NCI-H345 (cell line): ENCODE measurements at places on chromosomes 6 and 20.

GRCh38 chr6:5093231-5094015, 8.3 kb downstream of the PPP1R3G start:
- DNase-seq: no peak

DNA sequence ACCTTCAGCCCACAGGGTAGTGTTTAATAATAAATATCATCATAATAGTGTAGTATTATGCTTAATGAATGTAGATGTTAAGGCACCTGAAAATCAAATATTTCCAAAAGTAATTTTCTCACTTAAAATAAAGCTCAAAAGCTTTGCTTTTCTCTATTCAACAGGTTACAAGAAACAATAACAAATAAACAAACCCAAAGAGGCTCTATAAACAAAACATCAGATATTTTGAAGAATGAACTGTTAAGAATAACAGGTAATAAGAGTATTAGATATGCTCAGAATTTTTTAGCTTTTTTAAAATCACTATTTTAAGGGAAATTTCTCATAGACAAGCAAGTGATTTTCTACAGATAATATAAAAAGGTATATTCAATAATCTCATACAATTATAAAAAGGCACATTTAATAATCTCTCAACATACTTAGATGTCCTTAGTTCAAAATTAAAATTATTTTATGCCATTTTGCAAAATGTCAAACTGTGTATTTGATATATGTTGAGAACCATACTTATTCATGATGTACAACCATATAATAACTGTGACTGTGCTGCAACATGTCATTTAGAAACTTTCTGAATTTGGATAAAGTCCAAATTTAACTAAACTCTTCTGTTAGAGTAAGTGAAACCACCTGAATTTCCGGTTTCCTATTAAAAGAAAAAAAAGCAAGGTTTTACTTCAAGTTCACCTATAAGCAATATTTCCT, 35.8 kb downstream of the PHIP start:
- no peak for DNase-seq

GRCh38 chr6:132188556-132189264, 212.6 kb downstream of the MOXD1 start:
- DNase-seq: no peak

- no peak for DNase-seq
Measured at GRCh38 chr6:115898246-115898645, 162.4 kb downstream of the FRK start.

GRCh38 chr6:128630213-128630612, 109.8 kb upstream of the PTPRK start:
- no peak for DNase-seq

DNA sequence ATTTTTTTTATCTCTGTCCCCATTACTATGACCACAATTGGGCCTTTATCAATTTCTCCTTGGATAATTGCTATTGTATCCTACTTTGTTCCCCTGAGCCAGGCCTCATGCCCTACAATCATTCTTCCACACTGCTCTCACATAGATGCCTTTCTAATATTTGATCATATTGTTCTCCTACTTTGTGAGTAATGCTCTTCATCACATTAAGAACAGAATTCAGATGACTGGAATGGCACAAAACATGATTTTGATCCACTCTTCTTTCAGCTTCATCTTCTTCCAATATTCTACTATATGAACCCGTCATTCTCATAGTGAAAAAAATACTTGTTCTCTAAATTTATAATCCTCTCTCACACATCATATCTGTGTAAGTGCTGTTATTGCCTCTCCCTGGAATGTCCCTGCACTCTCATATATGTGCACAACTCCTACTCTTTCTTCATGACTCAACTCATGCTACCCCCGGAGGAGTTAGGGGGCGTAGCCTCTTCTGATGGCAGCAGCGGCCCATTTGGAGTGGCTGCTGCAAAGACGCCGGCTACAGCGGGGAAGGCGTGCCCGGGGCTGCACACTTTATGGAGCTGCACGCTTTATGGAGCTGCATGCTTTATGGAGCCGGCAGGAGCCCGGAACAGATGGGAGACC, 25.3 kb upstream of the HACE1 start:
- peak; percentile 21 for DNase-seq

DNA sequence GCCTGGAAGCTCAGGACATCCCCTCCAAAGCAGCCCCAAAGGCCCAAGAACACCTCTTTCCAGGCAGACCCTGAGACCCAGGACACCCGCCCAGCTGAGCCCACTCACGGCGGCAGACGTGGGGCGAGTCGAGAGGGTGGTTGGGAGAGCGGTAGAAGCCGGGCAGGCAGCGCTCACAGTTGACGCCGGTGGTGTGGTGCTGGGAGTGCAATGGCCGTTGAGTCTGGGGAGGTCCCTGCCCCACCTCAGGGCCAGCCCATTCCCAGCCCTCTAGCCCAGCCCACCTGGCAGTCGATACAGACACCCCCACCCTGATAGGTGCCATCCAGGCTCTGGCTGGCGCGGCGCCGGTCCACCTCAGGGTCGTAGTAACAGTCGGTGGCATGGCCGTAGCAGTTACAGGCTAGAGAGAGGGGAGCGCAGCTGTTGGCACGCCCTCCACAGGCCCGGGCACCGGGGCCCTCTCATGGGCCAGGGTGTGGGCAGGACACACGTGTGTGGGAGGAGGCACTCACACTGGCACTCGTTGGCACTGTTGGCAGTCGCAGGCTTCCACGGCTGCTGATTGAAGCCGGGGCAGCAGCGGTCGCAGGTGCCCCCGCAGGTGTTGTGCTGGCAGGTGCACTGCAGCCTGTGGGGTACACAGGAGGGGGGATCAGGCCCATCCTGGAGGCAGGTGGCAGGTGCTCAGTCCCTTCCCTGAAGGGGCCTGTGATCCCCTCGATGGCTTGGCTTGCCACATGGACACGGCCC, 20.5 kb downstream of the LAMA5 start:
- peak; percentile 74 for DNase-seq

GRCh38 chr6:134795001-134795400, 154.9 kb downstream of the ALDH8A1 start:
- no peak for DNase-seq

- no peak for DNase-seq
Measured at GRCh38 chr6:41502917-41503671, 43.1 kb upstream of the FOXP4 start.

- no peak for DNase-seq
Measured at GRCh38 chr6:7996538-7997111, 67.6 kb downstream of the BLOC1S5 start.

DNA sequence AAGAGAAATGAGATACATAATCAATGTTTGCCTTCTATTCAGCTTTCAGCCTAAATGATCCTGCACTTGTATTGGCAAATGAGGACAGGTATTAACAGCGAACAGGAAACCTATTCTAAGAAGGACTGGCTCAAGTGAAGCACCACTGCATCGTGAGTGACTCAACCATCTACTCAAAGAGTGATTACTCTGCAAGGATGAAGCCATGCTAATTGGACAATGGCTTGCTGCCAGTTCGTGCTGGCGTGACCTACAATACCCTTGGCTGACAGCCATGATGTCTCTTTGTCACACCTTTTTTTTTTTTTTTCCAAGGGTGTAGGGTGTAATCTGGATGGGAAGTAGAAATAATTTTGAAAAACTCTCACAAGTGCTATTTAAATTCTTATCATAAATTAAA, 104.9 kb downstream of the GJA10 start:
- peak; percentile 96 for DNase-seq

- no peak for DNase-seq
Measured at GRCh38 chr6:161354276-161354840, 80.5 kb upstream of the AGPAT4 start.

DNA sequence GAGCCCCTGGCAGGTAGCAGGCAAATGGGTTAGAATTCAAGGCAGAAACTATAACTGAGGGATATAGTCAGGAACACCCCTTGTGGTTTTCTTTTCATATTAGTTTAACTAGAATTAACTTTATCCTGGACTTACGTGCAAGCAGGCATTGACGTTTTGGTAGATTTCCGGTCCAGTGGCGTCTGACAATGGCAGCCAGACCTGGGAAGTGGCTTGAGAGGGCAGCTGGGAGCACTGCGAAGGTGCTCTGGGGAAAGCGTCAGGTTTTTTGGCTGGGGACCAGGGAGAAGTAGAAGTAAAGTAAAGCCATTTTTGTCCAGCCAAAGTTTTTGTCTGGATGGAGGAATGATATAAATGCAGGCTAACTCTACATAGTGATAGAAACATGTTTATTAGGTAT, 8.4 kb upstream of the ACSS1 start:
- DNase-seq: peak; percentile 78

- no peak for DNase-seq
Measured at GRCh38 chr6:34231566-34232336, 4.9 kb upstream of the HMGA1 start.

- DNase-seq: no peak
Measured at GRCh38 chr6:4635666-4636065, 140.5 kb upstream of the CDYL start.

GRCh38 chr6:18347866-18348265, 39.3 kb upstream of the RNF144B start:
- DNase-seq: no peak

GRCh38 chr20:32357375-32357868, 709 bp upstream of the ASXL1 start:
- DNase-seq: peak; percentile 34

DNA sequence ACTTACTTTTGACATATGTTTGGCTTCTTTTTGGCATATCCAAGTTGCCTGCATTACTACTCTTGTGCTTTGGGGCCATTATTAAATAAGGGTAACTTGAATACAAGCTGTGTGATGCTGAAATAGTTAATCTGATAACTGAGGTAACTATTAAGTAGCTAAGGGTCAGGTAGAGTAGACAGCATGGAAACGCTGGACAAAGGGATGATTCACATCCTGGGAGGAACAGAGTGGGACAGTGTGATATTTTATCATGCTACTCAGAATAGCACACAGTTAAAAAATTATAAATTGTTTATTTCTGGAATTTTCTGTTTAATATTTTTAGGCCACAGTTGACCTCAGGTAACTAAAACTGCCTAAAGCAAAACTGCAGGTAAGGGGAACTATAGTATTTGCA, 483.9 kb downstream of the RFPL4B start:
- DNase-seq: no peak

- no peak for DNase-seq
Measured at GRCh38 chr6:160042788-160043301, 74.0 kb downstream of the IGF2R start.

DNA sequence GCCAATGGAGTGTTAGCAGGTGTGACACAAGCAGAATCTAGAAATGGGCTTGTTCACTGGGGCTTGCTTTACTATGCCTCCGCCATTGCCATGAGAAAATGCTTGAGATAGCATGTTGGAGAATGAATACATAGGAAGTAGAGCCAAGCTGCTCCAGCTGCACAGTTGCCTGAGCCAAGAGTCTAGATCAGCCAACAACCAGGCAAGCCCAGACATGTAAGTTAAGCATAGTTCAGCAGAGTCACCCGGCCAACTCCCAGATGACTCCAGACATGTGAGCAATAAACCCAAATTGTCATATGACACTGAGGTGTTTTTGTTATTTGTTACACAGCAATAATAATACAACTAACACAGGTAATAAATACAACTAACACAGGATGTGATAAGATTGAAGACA, 167.9 kb downstream of the HAO1 start:
- peak; percentile 18 for DNase-seq

DNA sequence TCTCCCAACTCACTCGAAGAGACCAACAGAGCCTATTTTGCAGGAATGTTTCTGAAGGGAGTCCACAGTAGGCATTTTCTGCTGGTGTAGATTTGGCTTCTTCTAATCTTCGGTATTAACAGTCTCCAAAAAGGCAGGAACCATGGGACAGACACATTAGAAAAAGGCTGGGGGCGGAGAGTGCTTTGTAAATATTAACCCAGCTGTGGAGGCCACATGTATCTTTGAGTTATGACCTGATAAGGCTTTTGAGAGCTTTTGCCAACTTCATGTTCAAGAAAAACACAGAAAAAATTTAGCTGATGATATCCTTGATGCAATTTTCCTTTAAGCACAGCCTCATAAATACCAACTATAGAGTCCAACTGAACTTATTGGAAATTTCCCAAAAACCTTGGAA, 119.4 kb upstream of the TSHZ2 start:
- DNase-seq: no peak

DNA sequence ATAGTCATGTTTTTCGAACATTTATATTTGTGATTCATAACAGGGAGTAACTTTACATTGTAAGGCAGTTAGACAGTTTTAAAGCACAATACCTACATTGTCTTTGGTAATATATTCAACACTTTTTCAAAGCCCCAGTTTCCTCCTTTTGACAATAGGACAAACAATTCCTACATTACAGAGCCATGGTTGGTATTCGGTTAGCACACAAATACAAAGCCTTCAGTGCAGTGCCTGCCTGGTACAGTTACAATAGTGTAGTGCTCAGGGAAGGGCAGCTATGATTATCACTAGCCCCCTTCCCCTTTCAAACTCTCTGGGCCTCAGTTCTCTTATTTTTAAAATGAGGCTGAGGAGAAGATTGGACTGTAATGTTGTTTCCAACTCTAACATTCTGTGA, 207.8 kb downstream of the TPBG start:
- DNase-seq: peak; percentile 28
